ENCODE measurements at places on chromosomes 2 and 18.

GRCh38 chr2:55056024-55056521 lies 5.8 kb upstream of the RTN4 start:
- no peak for DNase-seq

- no peak for DNase-seq
Measured at GRCh38 chr2:78564666-78565065, 460.8 kb upstream of the REG3G start.

- no peak for DNase-seq
Measured at GRCh38 chr2:216555274-216555673, 56.6 kb downstream of the RPL37A start.

DNA sequence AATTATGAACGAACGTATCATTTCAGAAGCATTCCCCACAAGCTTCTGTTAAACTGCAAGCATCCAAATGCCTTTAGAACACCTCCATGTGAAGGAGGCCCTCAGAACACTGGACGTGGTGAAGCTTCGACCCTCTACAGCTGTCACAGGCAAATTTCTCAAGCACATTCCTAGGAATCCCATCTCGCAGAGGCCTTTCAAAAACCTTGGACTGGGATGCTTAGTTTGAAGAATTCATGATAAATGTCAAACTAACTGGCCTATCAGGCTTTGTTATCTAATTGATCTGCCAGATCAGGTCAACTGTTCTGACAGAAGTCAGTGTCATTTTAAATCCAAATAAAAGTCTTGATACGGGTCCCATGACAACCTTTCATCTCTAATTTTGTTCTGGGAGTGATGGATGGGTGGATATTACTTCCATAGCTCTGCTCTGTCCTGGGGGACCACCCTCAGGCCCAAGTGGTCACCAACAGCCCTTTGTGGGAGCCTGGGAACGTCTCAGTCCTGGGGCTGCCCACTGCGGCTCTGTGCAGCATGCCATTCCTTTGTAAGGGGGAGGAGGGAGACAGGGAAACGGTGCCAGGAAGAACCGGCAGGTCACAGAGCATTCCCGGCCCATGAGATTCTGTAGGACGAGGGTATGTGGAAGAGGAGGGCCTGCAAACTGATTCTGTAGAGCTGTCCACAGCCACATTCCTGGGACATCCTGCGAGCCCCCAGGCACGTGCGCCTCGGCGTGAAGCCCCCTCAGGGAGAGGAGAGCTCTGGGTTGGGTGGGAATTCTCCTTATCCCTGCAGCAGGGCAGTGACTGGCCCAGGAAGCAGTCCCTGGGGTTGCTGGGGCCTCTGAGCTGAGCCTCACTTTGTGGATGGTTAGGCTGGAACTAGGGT lies 59.1 kb upstream of the PXDN start:
- DNase-seq, result no peak

- no peak for DNase-seq
Measured at GRCh38 chr2:84900971-84901370, 4.5 kb upstream of the TMSB10 start.

DNA sequence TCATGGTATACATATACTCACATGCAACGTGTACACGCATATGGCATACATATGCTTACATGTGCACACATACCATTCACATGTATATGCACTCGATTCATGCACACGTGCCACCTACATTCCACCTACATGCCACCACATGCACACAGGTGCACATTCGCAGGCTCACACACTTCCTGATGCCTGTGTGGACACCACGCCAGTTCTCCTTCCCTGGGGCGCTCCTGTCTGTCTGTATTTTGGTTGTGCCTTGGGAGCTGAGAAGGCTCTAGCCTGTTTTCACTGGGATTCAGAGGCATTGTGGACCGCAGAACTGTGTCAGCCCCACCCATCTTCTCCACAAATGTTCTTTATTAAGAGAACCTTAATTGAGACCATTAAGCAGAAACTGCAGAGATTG lies 96.6 kb upstream of the CTDP1 start:
- DNase-seq, result no peak

DNA sequence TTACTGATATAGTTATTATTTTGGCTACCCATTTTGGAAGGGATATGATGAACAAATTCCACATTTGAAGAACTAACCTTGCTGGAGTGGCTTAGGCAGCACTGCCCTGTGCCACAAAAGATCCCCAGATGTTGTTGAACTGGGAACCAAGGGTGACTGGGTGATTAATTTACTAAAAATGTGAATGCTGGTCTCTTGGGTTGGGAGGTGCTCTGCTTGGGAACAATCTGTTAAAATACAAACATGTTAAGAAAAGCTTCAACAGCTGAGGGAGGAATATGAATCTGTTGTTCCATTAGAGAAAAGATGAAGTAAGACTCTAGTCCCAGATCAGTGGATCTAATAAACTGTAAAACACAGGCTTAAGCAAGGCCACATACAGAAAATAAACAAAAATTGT lies 1860.1 kb downstream of the SUCLG1 start:
- no peak for DNase-seq

DNA sequence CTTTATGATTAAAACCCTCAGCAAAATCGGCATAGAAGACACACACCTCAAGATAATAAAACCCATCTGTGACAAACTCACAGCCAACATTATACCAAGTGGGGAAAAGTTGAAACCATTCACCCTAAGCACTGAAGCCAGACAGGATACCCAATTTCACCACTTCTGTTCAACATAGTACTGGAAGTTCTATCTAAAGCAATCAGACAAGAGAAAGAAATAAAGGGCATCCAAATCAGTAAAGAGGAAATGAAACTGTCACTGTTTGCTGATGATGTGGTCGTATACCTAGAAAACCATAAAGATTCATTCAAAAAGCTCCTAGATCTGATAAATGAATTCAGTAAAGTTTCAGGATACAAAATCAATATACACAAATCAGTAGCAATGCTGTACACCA lies 16.4 kb upstream of the RPRD1A start:
- DNase-seq, result no peak

DNA sequence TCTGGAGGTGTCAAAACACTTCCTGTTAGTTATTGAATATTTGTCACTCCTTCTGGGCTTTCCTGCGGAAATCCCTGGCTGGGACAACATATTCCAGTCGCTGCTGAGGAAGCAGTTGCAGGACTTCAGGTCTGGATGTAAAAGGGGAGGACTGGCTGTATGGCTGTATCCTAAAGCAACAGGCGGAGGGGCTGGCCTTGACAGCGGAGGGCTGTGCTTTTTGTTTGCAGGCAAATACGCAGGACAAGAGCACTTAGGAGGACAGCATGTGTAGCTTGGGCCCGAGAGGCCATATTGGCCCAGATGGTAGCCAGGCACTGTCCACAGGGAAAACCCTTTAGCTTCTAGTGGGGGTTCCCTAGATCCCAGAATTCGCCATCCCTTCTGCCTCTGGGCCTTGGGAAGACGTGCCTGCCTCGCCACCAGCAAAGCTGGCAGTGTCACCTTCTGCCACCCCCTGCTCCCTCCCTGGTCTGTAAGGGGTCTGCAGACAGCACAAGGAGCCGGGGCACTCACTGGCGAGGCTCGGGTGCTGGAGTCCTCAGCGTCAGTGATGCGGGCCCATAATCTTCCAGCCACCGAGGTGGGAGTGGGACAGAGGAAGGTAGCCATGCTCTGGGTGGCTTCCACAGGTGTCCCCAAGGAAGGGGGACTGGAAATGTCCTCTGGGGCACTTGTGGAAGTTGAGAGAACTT lies 6.7 kb downstream of the NPPC start:
- no peak for DNase-seq

GRCh38 chr18:42025974-42026625 lies 71.1 kb downstream of the PIK3C3 start:
- no peak for DNase-seq

GRCh38 chr18:56112013-56112749 lies 524.2 kb upstream of the TCF4 start:
- DNase-seq, result no peak

DNA sequence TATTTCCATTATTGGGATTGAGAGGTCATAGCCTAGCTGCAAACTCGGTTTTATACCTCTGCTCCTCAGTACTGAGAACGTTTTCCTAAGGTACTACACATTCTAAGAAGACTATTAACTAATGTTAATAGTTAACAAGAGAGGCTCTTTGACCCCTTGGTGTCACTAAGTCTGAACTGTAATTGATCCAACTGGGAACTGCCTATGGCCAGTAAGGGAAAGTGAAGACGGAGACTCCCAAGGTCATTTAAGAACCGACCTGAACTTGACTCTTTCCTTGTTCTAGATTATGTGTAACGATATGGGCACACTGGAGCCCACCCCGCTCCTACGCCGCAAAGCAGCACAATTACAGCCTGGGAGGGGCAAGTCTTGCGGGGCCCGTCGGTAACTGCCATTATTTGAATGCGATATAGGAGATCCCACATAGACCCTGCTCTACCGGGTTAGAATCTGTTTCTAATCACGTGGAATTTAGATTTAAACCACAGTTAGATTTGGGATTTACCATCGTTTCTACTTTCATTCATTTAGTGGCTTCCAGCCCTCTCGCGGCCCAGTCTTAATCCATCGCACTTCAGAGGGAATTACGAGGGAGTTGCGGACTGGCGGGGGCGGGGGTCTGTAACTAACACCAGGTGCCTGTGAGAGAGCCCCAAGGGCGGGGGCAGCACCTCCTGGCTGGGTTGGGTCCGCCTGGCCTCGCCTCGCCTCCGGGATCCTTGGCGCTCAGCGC lies 84.1 kb upstream of the EPB41L3 start:
- no peak for DNase-seq

- DNase-seq, result no peak
Measured at GRCh38 chr2:223688094-223688835, 86.1 kb upstream of the SCG2 start.

- no peak for DNase-seq
Measured at GRCh38 chr2:186664385-186665043, 29.3 kb upstream of the FAM171B start.

DNA sequence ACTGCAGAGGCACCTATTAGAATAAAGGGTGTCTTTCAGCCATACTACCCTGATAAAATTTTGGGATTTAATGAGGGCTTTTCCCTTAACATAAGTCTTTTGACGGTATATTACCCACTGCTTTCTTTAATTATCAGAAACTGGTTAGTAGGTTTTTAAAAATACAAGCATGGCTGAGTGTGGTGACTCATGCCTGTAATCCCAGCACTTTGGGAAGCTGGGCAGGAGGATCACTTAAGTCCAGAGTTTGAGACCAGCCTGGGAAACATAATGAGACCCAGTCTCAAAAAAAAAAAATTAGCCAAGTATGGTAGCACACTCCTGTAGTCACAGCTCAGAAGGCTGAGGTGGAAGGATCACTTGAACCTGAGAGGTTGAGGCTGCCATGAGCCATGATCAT lies 16.1 kb downstream of the CPSF3 start:
- DNase-seq, result no peak

DNA sequence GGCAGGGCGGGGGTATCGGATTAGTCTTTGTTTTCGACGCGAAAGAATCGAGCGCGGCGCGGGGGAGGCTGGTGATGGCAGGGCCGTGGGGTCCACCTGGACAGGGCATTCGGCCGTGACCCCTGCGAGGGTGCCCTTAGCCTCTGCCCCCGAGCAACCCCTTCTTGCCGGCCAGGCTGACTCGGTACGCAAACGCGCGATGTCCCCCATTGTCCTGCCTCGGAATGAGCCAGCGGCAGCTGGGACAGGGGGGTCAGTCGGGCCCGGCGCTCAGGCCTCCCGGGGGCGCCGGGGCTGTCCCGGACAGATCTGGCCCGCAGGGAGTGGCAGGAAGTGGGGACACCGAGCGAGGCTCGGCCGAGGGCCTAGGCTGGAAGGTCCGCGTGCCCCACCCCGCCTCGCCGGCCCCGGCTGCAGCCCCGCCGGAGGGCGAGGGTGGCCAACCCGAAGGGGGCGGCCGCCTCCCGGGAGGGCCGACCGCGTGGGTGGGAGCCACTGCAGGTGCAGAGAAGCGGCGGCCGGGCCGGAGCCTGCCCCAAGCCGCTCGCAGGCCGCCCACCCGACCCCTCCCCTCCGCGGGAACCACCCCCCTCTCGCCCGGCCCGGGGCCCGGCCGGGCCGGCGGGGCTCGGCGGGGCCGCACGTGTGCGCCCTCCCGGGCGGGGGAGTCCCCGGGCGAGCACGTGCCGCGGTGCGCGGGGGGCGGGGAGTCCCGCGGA lies at the start of gene TET3:
Gene TET3, plus strand, starts transcription at position 708 of the 719 bp plus-strand sequence. CDS start 1,494 bp downstream, outside the sequence.
- peak; percentile 59 for DNase-seq

DNA sequence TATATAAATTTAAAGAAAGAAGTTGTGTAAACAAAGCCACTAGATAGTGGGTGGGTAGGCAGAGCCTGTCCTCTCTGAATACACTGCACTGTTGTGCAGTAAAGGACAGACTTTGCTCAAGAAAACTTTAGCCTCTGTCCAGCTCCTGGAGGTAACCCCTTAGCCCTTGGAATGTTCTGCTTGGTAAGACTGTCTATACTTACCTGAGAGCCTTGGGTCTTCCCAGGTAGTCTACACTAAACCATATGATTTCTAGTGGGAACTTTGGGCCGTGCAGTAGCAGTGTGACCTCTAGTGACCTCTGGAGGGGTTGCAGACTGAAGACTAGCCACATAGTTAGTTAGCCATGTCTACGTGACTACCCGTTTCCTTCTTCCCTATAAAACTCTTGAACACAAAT lies 678.3 kb upstream of the NRXN1 start:
- DNase-seq, result no peak

GRCh38 chr2:170155022-170155722 lies 22.8 kb upstream of the MYO3B start:
- DNase-seq, result no peak

- no peak for DNase-seq
Measured at GRCh38 chr2:233353101-233353768, 1.1 kb upstream of the DGKD start.

GRCh38 chr18:62201870-62202269 lies 14.8 kb downstream of the RELCH start:
- no peak for DNase-seq

GRCh38 chr18:7367336-7367735 lies 136.4 kb downstream of the LRRC30 start:
- no peak for DNase-seq

DNA sequence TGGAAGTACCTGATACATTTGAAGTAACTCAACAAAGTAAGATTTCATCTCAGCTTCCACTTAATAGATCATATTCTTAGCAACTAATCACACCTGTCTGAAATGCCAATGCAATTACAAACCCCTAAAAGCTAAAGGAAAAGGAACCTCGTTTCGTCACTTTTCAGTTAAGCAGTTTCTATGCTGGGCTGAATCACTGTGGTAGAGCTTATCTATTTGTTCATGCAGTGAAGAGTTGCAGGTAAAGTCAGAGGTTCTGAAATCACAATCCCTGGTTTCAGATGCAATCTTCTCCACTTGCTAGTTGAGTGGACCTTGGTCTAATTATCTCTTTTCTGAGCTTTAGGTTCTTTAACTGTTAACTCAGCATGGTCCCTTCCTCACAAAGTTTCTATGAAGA lies 6.3 kb downstream of the HRH4 start:
- DNase-seq, result no peak

GRCh38 chr18:48884771-48885170 lies 66.0 kb downstream of the SMAD7 start:
- no peak for DNase-seq

- no peak for DNase-seq
Measured at GRCh38 chr18:11304928-11305327, 155.6 kb upstream of the PIEZO2 start.

GRCh38 chr2:220695397-220696279 lies 876.5 kb downstream of the EPHA4 start:
- DNase-seq, result no peak

- DNase-seq, result no peak
Measured at GRCh38 chr2:227117027-227117426, 47.0 kb downstream of the COL4A4 start.
